ENCODE measurements at places on chromosomes 6 and 20.
A peak's percentile ranks its signal among the peaks of the same experiment; 100 is the strongest.

DNA sequence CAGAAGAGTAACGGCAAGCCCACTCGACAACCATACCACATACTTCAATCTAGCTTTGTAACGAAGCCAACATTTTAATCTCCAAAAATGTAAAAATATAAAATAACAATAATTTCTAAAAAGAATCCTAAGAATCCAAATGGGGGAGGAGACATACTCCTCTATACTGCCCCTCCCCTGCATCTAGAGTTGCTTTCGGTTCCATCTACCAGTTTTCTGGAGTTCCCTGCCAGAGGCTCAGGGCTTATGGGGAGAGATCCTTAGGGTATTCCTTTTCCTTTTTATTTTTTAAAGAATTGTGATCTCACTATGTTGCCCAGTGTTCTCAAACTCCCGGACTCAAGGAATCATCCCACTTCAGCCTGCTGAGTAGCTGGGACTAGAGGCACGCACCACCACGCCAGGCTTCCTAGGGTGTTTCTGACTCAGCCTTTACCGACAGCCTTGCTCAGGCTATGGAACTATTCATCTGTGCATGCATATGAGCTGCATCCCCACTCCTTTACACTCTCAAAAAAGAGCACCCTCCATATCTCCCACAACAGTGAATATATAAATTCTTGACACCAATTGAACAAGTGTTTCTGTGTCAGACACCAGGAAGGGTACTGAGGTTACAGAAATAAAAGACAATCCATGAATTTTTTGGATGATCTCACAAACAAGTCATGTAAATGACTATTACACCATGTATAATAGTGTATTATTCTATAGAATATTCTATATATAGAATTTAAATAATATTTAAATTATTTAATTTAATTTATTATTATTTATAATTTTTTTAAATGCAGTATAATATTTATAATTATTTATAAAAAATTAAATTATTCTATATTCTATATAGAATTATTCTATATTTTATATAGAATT, 40.7 kb upstream of the UBR2 start:
- DNase-seq, result no peak

DNA sequence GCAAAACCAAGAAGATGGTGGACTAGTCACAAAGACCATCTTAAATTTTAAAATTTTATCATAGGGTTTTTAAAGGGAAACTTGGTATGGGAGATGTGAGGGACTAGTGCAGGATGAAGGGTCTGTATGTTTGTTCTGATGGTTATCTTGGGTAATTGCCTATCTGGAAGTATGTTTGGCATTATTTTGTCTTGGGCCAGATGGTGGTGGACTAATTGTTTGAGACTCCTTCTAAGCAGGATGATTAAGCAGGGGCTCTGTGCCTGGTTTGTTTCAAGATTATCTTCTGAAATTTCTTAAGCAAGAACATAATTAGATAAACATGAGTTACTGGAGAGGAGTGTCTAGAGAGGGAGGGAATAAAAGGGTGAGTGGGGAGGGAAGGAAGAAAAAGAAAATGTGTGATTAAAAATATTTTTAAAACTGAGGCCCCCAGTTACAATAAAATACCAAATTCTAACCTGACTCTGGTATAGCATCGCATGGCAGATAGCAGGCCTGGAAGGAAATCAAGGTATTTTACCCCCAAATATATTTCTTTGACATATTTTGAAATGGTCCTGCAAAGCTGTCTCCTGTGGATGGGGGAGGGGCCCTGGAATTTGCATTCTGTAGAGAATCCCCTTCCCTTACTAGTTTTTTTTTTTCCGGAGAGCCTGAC, 49.9 kb upstream of the FAM184A start:
- no peak for DNase-seq

DNA sequence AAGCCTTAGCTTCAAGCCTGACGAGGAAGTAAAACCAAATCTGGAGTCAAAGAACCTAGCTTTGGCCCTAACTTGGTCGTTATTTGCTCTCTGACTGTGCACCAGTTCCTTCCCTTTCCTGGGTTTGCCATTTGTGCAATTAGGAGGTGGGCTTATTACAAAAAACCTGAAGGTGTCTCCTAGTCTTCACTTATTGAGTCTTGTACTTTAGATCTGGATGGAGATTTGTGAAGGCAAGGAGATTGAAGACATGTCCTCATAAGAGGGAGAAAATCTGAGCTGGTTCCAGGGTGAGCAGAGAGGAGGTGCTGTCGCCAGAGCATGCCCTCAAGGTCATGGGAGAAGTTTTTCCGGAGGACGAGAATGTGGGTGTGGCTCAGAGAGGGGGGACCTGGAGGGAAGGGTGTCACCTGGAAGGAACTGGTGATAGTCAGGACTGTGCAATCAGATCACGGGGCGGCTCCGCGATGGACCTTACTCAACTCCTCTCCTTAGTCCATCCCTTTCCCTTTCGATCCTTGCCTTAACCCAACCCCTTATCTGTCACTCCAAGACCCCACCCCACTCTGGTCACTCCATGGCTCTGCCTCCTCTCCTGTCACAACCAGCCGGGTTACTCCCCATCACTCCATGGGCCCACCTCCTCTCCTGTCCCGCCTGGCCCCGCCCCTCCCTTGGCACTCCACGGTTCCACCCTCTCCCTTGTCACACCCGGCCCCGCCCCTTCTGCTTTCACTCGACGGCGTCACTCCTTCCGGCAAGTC, 588 bp upstream of the ACSS2 start:
- peak; percentile 95 for DNase-seq

GRCh38 chr6:18262702-18263417, 1.5 kb downstream of the DEK start:
- no peak for DNase-seq

DNA sequence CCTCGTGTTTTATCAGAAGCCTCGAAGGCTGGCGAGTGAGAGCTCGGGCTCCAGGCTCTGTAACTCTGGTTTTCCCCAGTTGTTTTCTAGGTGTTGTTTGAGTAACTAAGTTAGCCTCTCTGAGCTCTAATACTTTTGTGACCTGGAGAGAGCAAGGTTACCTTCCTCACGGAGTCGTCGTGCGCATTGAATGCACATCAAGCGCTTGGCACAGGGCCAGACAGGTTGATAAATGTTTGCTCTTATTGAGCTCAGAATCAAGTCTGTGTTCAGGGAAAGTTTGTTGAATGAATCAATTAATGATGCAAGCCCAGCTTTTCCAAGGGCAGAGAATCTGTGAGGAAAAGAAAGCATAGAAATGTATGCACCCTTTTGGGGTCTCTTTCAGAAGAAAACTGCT, 33.5 kb downstream of the EDN3 start:
- DNase-seq, result no peak

GRCh38 chr6:116847227-116847626, 18.3 kb upstream of the GPRC6A start:
- DNase-seq, result no peak

GRCh38 chr6:139903411-139904157, 529.1 kb upstream of the CITED2 start:
- DNase-seq, result no peak

- no peak for DNase-seq
Observed at GRCh38 chr20:7841291-7841970, 98.8 kb downstream of the HAO1 start.

DNA sequence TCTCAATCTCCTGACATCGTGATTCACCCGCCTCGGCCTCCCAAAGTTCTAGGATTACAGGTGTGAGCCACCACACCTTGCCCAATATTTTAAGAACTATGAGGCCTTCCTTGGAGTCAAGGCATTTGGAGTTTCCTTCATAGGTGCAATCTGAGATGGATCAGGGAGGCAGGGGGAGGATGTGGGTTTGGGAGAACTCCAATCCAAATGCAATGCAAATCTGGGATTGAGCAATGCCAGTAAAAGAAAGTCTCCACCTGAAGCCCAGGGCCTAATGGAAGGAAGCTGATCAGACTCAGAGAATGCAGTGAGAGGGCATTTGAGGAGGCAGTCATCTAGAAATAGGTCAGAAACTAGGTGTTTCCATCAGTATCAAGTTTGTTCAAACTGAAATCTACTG, 21.2 kb downstream of the RSPH3 start:
- DNase-seq, result no peak

DNA sequence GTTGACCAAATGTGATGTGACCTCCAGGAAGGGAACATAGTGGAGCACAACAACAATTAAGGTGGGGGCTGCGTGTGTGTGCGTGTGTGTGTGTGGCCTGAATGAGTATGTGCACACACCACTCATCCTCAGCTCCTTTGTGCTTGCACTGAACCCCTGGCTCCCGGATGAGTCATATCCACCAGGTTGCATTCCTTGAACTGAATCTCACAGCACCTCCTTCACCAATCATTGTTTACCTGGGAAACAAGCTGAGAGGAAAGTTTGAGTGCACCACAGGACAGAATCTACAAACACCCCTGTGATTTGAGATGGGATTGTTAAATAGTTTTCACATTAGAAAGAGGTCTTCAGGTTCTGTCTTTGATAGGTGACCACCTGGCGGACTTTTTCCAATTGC, 33.7 kb upstream of the GPR6 start:
- DNase-seq, result no peak

- no peak for DNase-seq
Observed at GRCh38 chr6:109315341-109316110, 66.7 kb downstream of the CD164 start.

- DNase-seq, result no peak
Observed at GRCh38 chr6:161101517-161101916, 109.9 kb downstream of the MAP3K4 start.

GRCh38 chr20:2125474-2126112, 24.0 kb downstream of the STK35 start:
- no peak for DNase-seq

- no peak for DNase-seq
Observed at GRCh38 chr6:109498052-109498451, 15.0 kb upstream of the ZBTB24 start.

DNA sequence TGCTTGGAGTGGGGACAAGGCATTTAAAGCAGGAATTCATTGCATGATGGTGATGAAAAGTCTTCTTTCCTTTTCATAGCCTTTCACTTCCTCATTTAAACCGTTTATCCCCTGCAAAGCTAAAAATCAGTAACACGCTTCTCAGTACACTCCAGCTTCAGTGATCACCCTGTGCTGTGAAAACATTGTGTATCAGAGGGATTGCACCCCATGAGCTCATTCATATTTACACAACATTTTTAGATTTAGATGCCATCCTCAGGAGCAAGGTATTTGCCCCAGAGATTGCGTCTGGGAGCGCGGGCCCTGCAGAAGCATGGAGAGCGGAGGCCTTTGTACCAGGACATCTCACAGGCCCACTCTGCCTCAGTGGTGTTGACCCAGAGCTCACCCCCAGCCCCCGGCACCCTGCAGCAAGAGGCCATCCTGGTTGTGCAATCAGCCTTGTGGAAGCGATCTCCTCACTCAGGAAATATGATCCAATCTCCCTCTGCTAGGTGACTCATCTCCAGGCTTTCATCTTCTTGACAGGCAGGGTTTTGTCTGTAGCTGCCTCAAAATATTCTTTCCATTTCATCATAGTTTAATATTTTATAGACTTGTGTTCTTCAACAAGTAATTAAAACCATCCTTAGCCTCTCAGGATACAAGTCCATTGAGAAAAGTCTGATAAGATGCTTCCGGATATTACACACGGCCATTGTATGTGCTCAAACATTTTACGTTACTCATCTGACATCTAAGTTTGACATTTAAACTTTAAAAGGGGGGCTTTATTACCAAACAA, 38.9 kb upstream of the THBS2 start:
- no peak for DNase-seq

Measured in stimulated activated CD4-positive, alpha-beta T cell treated with anti-CD3 and anti-CD28 coated beads, Interleukin-1b, Interleukin-23, amount 100 ng/mL, for 24 hours (primary cell).